Right renal pelvis (tissue), 4 donors: ENCODE measurements at places on chromosomes 7 and 10. TPM values are rescaled to one million over a fixed set of nuclear protein-coding genes. Genes with fewer than 3 reads are reported as not detected.

The CPA2 gene
- 0.34 TPM for polyA plus RNA-seq

The PNLIP gene
- polyA plus RNA-seq: not detected

DNA sequence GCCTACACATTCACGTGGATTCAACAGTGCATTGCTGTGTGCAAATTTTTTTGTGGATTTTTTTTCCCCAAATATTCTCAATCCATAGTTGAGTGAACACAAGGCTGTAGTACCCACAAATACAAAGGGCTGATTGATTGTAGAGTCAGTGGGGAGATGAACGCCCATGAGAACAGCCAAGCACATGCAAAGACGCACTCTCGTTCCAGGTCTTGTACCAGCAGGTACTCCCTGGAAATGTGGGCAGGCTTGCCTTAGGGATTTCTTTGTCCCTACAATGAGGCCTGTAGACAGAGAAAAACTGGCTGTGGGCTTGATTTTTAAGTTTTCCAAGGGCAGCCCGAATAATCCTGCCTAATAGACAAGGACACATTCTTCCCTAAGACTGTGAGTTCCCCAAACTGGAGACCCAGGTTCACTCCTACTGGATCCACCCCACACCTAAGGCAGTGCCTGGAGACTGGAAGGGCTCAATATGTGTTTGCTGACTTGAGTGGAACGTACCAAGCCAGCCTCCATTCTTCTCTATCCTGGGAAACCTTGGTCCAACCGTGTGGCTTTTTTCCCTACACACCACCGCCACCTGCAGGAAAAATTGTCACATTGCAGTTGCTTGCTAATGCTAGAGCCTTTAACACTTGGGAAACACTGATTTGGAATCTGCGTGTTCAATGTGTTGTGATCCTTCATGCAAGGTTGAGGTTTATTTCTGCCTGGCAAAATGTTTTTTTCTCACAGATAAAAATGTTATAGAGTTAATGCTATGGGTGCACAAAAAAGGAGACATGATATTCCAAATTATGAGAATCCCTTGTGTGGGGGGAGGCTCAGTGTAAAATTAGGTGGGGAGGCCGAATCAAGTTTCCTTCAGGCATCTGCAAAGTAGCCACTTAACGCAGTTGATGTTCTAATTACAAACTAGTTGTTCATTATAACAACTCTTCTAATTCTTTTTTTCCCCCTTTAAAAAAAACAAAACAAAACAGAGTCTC lies 49.3 kb downstream of the PPP1R17 start:
- peak; percentile 55 for DNase-seq

- DNase-seq: no peak
Measured at GRCh38 chr7:50957855-50958254, 175.2 kb upstream of the GRB10 start.

The OR13A1 gene
- 0.09 TPM for polyA plus RNA-seq

- DNase-seq: no peak
Measured at GRCh38 chr7:11642276-11642675, 189.7 kb downstream of the THSD7A start.

GRCh38 chr7:80841423-80841955 lies 77.4 kb downstream of the SEMA3C start:
- DNase-seq: no peak

The PODXL gene
- polyA plus RNA-seq: 816 TPM

DNA sequence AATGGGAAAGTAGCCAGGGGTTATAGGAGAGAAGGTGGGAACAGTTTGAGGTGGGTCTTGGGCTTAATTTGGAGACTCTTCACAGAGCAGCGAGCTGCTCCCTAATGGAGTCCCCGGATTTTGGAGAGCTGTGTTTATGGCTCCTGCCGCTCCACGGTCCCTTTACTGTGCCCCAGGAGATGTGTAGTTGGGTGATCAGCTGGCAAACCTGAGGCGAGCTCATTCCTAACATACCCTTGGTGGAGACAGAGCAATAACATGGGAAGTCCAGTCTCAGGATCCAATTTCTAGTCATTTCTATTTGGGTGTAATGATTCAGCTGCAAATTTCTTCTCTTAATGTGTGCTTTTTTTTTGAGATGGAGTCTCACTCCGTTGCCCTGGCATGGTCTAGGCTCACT lies 1.5 kb downstream of the GARIN1A start:
- no peak for DNase-seq

DNA sequence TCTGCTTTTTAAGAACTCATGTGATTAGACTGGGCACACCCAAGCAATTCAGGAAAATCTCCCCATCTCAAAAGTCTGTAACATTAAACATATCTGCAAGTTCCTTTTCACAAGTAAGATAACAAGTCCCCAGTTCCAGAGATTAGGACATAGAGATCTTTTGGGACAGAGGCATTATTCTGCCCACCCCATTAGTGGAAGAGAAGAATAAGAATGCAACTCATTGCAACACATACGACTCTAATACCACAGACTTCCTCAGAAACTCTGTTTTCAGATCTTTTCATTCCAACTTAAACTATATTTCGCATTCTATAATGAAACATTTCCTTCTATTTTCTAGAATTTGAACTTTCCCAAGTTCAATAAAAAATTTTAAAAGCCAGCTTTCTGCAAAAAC lies 137.7 kb downstream of the SEMA3C start:
- DNase-seq: no peak

GRCh38 chr7:117157241-117158209 lies 165.3 kb downstream of the WNT2 start:
- no peak for DNase-seq

DNA sequence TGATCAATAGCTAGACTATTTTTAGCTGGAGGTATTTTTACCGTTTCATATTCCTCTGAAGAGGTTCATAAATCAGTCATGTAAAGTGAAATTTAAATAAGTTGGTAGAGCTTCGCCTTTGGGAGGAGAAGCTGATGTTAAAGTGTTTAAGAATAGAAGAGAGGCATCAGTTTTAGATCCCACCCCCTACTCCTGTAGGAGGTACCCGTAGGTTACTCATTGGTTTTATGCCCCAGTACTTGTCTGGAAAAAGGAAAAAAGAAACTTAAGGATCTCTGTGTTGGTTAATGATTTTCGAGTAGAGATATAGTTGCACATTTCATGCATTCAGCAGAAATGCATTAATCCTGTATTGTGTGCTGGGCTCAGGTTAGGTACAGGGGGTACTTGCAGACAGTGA lies 8.7 kb downstream of the ZNF365 start:
- no peak for DNase-seq

The OR6B1 gene
- polyA plus RNA-seq: not detected

The URGCP gene
- 30.0 TPM for polyA plus RNA-seq

The HDAC9 gene
- 12.3 TPM for polyA plus RNA-seq

The EVX1 gene
- polyA plus RNA-seq: 0.12 TPM

The CFTR gene
- 5.5 TPM for polyA plus RNA-seq

GRCh38 chr7:22157552-22157951 lies 199.4 kb downstream of the RAPGEF5 start:
- no peak for DNase-seq

The ABCA13 gene
- polyA plus RNA-seq: 0.76 TPM

DNA sequence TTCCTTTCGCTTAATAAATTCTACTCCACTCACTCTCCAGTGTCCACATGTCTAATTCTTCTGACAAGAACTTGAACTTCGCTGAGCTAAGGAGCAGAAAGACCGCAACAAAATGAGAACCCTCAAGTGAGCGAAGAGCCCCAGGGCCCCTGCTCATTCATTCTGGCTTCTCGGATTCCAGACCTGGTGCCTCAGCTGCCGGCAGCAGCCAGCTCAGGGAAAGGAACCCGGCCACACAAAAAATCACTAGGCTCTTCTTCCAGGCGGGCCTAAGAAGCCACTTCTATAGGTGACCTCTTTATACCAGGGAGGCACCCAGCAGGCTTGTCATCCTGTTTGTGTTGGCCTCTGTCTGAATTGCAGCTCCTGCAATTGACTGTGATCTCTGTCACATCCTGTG lies 33.3 kb downstream of the OTUD1 start:
- no peak for DNase-seq

The CHRM2 gene
- 3.8 TPM for polyA plus RNA-seq

The GPR26 gene
- polyA plus RNA-seq: not detected

DNA sequence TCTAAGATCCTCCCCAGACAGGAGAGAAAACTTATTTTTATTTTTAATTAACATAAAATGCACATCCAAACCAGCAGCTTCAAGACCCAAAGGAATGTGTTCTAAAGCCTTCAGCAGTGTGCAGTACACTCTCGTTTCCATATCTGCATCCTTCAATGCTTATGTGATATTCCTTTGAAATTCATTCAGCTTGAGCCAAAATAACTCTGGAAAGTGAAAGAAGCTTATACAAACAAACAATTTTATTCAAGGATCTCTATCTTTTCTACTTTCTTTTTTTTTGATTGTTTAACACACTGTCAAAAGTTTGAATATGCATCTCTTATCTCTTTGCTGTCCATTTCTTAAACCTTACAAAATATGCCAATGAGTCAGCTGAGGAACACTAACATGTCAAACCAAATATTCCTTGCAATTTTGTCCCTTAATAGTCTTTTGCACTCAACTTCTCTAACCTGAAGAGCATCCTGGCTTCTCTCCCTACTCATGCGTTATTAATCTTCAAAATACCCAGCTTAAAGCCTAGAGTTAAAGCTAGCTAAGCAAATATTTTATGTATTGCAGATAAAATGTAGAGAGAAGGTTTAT lies 124.3 kb downstream of the THSD7A start:
- no peak for DNase-seq

- no peak for DNase-seq
Measured at GRCh38 chr7:105934572-105935185, 28.4 kb upstream of the CDHR3 start.

- no peak for DNase-seq
Measured at GRCh38 chr10:34721208-34721840, 93.8 kb downstream of the PARD3 start.

DNA sequence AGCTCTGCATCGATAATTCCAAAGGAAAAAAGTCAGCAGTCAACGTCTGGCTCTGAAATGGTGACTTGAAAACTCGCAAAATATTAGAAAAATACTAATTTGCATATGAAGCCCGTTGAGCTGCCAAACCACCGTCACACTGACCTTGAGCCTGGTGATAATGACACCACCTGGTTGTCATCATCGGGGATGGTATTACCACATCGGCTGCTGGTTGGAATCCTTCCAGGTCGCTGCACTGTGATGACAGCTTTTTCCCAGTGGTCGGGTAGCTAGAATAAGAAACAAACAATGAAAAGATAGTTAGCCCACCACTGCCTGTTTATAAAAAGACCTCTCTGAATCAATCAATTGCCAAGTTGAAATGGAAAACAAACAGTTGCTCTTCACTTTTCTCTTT lies 41.6 kb downstream of the LAMB1 start:
- no peak for DNase-seq

The PLAU gene
- 11.9 TPM for polyA plus RNA-seq

DNA sequence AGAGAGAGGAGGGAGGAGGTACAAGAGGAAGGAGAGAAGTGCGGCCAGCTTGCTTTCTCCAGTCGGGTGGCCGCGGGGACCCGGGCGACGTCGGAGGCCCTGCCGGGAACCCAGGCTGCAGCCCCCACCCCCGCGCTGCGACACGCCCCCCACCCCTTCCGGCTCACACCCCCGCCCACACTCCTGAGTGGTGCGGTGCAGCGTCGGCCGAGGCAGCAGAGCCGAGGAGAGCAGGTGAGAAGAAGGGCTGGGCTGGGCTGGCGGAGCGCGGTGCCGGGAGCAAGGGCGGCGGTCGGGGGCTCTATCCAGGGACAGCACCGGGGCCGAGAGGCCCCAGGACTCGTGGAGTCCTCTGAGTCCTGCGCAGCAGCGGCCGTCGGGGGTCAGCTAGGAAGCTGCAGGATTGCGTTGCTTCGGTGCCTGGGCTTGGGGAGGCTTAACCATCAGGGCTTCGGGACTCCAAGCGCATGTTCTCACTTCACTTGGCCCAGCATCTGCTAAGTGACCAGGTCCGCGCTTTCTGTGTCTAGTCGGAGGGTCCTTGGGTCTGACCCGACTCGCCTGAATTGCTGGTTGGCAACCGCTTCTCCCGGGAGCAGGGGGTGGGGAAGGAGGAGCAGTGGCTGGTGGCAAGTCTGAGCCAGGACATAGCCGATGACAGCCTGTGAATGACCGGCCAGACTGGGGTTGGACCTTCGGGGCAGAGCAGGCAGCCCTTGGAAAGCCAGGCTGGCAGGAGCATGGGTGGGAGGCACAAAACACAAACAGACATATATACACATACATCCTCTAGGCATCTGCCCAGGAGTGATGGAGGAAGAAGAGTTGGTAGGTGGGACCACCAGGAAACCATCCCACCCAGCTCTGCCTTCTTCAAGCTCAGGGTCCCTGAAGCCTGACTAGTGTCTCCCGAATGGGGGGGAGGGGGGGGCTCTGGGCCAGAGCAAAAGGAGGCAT lies 683 bp downstream of the CHAT start:
- no peak for DNase-seq

GRCh38 chr10:110223298-110223925 lies 16.0 kb downstream of the MXI1 start:
- DNase-seq: no peak

The FGFBP3 gene
- polyA plus RNA-seq: 3.9 TPM

The IFIT1B gene
- 0.14 TPM for polyA plus RNA-seq

- DNase-seq: no peak
Measured at GRCh38 chr10:48779546-48780152, 95.0 kb downstream of the WDFY4 start.

The FBXO24 gene
- polyA plus RNA-seq: 1.5 TPM

DNA sequence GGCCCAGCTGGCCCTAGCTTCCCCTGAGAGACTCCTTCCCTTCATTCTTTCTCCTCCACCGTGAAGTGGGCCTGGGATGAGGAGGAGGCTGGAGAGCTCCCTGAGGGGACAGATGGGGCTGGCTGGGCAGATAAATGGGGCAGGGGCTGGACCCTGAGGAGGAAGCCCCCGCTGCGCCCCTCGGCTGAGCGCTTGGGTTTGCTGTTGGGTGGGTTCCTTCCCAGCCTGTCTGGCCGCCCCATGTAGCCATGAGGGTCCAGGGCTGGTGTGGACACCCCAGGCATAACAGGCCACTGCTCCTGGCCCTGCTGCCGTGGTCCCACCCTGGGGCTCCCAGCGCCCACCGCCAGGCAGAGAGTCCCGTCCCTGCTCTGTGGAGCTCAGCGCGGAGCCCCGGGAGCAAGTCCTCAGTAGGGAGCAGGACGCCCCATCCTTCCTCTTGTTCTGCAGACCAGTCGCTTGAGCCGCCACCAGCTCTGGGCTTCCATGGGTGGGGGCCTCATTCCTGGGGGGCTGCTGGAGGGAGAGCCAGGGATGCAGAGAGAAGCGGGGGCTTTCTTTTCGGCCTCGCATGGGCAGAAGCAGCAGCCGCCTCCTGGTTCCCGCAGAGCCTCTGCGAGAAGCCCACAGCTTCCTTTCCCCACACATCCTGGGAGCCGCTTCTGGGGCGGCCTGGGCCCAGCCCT lies 266.4 kb upstream of the TCERG1L start:
- no peak for DNase-seq

The CTAGE15 gene
- 0.45 TPM for polyA plus RNA-seq

GRCh38 chr7:106729720-106730385 lies 68.9 kb upstream of the CCDC71L start:
- DNase-seq: no peak

The NUTM2B gene
- polyA plus RNA-seq: 0.52 TPM

The H2BK1 gene
- polyA plus RNA-seq: not detected

The ANKRD2 gene
- 0.39 TPM for polyA plus RNA-seq

DNA sequence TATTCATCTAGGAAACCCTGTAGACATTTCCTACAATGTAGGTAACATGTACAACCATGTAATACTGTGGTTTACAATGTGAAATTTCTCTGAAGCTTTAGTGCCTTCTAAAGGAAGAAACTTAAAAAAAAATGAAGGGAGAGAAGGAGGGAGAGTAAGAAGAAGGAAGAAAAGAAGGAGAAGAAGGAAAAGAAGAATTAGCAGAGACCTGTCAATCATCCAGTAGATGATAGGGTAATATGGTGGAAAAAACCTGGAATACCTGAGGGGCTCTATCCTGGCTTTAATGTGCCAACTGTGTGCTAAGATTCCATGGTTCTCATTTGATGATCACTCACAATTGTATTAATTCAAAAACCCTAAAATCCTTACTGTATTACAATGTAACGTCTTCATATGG lies 2.6 kb upstream of the LRRN3 start:
- no peak for DNase-seq
